ENCODE measurements at places on chromosomes 13 and 19. TPM values are rescaled to one million over a fixed set of nuclear protein-coding genes. Genes with fewer than 3 reads are reported as not detected.

Gene CNFN
- polyA plus RNA-seq = 1.9 TPM

Gene ERICH4
- polyA plus RNA-seq = not detected

Gene OR7D2
- polyA plus RNA-seq = not detected

Gene OR4F17
- polyA plus RNA-seq = not detected

Gene CYP4F12
- polyA plus RNA-seq = 6.3 TPM

Gene NLRP4
- not detected for polyA plus RNA-seq

Gene SIGLEC12
- 0.05 TPM for polyA plus RNA-seq

Gene C1QTNF9B
- polyA plus RNA-seq = 1.2 TPM

Gene ZNF709
- 1.3 TPM for polyA plus RNA-seq

Gene KLK3
- not detected for polyA plus RNA-seq

Gene PEG3
- 3.1 TPM for polyA plus RNA-seq

Gene OR10H1
- polyA plus RNA-seq = not detected

Gene PALM
- polyA plus RNA-seq = 30.3 TPM

Gene TMEM145
- polyA plus RNA-seq = 0.41 TPM

Gene KIR2DL4
- polyA plus RNA-seq = 0.07 TPM

Gene OR7A5
- 0.02 TPM for polyA plus RNA-seq

Gene GPR183
- 14.5 TPM for polyA plus RNA-seq

Gene ADAMTS10
- polyA plus RNA-seq = 18.1 TPM

Gene GNG14
- polyA plus RNA-seq = not detected

Gene SPHK2
- polyA plus RNA-seq = 11.0 TPM

Gene RDH8
- polyA plus RNA-seq = not detected

Gene KIR3DL1
- 0.05 TPM for polyA plus RNA-seq

Gene ZNF441
- polyA plus RNA-seq = 3.0 TPM

Gene TTC9B
- 0.11 TPM for polyA plus RNA-seq

Gene LHFPL6
- 66.8 TPM for polyA plus RNA-seq

Gene PSG1
- not detected for polyA plus RNA-seq

Gene ABHD17A
- polyA plus RNA-seq = 96.0 TPM

Gene ZNF429
- 8.5 TPM for polyA plus RNA-seq

Gene ZGLP1
- polyA plus RNA-seq = 0.68 TPM

Gene ELSPBP1
- polyA plus RNA-seq = not detected

Gene PCDH8
- not detected for polyA plus RNA-seq

Gene ZNF814
- polyA plus RNA-seq = 13.0 TPM

Gene TMPRSS9
- polyA plus RNA-seq = not detected

Gene KLK2
- not detected for polyA plus RNA-seq

Gene ZNF611
- 5.9 TPM for polyA plus RNA-seq

Gene PSG2
- polyA plus RNA-seq = not detected

Gene BSPH1
- not detected for polyA plus RNA-seq

Gene ZNF730
- polyA plus RNA-seq = 0.18 TPM

Gene LYL1
- polyA plus RNA-seq = 8.0 TPM

Gene DPF1
- polyA plus RNA-seq = 0.09 TPM

Gene IL11
- not detected for polyA plus RNA-seq

Gene PCDH17
- polyA plus RNA-seq = 1.3 TPM

Gene FAM216B
- polyA plus RNA-seq = 10.5 TPM

Gene BRCA2
- polyA plus RNA-seq = 0.07 TPM

Gene CCDC169
- 0.61 TPM for polyA plus RNA-seq

Gene PODNL1
- 1.9 TPM for polyA plus RNA-seq

Gene NLRP13
- not detected for polyA plus RNA-seq

Gene MFSD12
- polyA plus RNA-seq = 21.3 TPM

Gene ZNF486
- 2.4 TPM for polyA plus RNA-seq

Gene GFY
- polyA plus RNA-seq = not detected

Gene ZNF223
- polyA plus RNA-seq = 3.6 TPM

Gene UHRF1
- 0.18 TPM for polyA plus RNA-seq

Gene NAPSA
- 0.72 TPM for polyA plus RNA-seq

Gene FGF14
- 0.54 TPM for polyA plus RNA-seq

Gene MIA
- polyA plus RNA-seq = 3.7 TPM

Gene KLK12
- polyA plus RNA-seq = not detected

Gene C19orf18
- 2.9 TPM for polyA plus RNA-seq
